Activated CD4-positive, alpha-beta T cell treated with anti-CD3 and anti-CD28 coated beads for 36 hours (primary cell): ENCODE measurements at places on chromosomes 2 and 18. TPM values are rescaled to one million over a fixed set of nuclear protein-coding genes. Genes with fewer than 3 reads are reported as not detected.

Gene LYPD6
- total RNA-seq, result not detected

Gene PAX8
- total RNA-seq, result 1.4 TPM

Gene CTAGE1
- total RNA-seq, result not detected

Gene TEX44
- total RNA-seq, result not detected

Gene TCF7L1
- 0.07 TPM for total RNA-seq

Gene NLRC4
- 0.23 TPM for total RNA-seq

Gene BMP10
- not detected for total RNA-seq

Gene SLC16A14
- total RNA-seq, result 2.2 TPM

Gene DSG3
- not detected for total RNA-seq
